Activated CD8-positive, alpha-beta memory T cell treated with anti-CD3 and anti-CD28 coated beads for 1 hour (primary cell): ENCODE measurements at places on chromosomes 1 and 21.

- DNase-seq: no peak
Observed at GRCh38 chr1:93595743-93596142, 85.9 kb downstream of the BCAR3 start.

DNA sequence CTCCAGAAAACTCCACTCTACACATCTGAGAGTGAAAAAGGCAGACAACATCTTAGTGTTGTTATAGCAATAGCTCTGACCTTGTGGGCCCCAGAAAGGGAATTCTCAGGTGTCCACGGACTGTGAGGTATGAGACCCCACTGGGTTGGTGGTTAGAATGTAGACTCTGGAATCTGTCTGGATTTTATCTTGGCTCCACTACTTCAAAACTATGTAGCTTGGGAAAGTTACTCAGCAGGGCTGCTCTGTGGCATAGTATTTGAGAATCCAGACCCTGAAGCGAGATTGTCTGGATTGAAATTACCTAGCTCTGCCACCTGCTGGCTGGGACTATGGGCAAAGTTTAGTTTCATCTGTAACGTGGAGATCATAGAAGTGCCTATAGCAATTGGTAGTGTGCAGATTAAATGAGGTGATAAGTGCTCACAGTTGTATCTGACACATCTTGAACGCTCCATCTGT lies 25.8 kb downstream of the PRDM2 start:
- DNase-seq: peak; percentile 40

DNA sequence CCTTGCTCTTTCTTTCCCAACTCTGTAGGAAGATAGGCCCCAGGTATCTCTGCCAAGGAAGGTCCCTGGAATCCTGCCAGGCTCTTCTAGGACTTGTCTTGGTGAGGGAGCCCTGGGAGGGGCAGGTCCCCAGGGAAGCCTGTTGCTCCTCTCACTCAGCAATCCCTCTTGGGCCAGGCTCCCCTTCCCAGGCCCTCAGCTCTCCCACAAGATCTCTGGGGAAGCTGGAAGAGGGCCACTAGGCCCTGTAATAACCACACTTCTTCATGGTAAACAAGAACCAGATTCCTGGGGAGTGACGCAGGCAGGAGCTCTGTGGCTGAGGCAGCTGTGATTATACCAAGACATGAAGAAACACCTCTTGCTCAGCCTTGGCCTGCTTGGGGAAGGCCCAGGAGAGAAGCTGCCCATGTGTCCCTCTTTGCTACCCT lies 9.9 kb upstream of the MAPKAPK2 start:
- DNase-seq: no peak

GRCh38 chr1:242745079-242745478 lies 220.6 kb upstream of the PLD5 start:
- no peak for DNase-seq

- DNase-seq: no peak
Observed at GRCh38 chr1:210922666-210923065, 211.3 kb downstream of the KCNH1 start.

DNA sequence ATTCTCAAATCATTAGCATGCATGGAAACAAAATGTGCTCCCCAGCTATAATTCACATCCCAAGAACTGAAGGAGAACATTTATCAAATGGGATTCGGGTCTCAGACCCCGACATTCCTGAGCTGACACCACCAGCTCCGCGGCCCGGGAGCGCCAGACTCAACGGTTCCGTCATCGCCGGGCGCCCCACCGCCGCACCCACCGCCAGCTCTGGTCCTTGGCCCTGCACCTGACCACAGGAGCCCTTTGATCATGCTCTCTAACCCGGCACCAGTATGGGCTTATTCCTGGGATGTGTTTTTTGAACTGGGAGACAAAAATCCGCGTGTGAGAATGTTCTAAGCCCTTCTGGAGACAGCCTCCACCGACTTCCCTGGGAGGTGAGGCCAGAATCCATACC lies 43.6 kb downstream of the HLCS start:
- DNase-seq: no peak

DNA sequence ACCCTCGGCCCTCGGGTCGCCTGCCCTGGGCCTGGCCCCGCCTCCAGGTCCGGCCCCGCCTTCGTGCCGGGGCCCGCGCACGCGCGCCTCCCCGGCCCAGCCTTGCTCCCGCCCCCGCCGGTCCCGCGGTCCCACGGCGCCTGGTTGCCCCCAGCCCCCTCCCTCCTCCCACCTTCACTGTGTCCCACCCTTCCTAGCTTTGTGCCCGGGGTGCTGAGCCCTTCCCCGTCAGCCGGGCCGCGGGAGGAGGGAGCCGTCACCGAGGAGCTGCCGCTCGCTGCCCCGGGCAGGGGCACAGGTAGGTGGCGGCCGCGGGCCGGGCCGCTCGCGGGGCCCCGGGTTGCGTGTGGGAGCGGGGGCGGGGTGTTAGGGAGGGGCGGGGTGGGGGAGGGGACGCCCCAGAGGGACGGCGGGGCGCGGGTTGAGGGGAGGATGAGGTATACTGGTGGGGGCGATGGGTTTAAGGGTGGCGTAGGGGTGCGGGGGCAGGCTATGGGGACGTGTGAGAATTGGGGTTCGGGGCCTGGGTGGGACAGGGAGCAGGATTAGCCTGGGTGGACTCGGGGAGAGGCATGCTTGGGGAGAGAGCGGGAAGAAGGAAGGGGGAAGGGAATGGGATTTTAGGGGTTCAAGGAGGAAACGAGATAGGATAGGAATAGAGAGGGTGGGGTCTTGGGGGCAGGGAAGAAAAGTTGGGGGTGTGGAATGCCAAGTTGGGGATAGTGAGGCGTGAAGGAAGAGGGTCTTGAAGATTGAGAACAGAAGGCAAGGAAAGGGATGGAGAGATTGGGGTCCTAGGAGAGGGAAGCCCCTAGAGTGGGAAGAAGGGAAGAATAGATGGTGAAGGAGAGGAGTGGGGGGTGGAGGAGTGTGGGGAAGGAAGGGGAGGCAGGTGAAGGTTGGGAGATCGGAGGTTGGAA lies at the start of gene LRRC42:
TSS of gene LRRC42 (plus strand) at position 99 of the 920 bp plus-strand sequence. CDS start 5,650 bp downstream, outside the sequence.
- no peak for DNase-seq

GRCh38 chr1:33599516-33600115 lies 127.2 kb downstream of the ZSCAN20 start:
- no peak for DNase-seq

GRCh38 chr21:37562920-37563640 lies 196.5 kb downstream of the DYRK1A start:
- DNase-seq: no peak

GRCh38 chr21:14838400-14838799 lies 226.4 kb downstream of the NRIP1 start:
- no peak for DNase-seq

DNA sequence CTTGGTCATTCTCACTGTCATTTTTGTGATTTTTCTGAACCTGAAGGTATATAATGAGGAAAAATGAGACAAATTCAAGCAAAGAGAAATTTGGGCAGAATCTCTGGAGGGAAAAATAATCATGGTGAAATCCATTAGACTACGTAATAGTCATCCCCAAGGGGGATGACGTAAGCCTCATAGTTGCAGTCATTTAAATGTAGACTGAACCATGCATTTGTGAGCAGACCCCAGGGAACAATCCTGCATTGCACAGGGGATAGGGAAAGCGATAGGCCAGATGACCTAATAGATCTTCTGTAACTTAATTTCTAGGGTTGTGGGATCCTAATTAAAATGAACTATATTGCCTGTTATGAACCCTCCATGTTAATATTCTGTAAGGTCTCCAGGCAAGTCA lies 167.4 kb upstream of the C1orf21 start:
- no peak for DNase-seq

DNA sequence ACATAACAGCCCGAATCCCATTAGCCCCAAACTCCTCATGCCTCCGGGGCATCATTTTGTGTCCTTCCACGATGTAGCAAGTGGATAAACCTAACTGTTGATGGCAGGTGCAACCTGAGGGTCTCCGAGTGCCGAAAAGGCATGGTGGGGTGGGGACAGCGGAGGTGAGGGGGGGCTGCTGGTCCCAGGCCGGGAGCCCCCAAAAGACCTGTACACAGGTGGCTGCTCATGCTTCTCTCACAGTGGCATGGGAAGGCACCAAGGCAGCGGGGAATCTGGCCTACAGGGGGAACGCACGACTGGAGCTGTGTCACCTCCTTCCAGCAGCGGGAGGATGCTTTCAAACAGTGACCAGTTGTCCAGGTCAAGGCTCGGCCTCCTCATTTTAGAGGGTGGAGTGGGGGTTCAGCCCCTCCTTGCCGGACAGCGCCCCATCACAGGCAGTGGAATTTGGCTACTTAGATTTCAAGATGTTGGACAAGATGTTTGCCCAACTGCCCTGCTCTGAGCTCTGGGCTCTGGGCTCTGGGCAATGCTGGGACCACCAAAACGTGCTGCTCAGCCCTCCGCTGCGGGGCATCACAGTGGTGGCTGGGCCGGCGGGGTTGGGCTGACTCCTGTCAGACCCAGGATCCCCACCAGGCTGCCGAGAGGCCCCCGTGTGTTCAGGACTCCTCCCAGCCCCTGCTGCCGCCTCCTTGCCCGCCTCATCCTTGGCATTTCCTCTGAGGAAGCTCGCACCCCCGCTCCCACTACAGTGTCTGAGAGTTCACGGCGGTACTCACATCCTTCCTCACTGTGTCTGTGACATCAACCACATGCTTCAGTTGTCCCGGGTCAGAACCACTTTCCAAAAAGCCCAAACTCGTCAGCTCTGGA lies 7.6 kb downstream of the DNMT3L start:
- DNase-seq: no peak

- DNase-seq: no peak
Observed at GRCh38 chr1:188169971-188170370, 1341.2 kb downstream of the PLA2G4A start.

- DNase-seq: no peak
Observed at GRCh38 chr1:55822891-55823290, 607.7 kb upstream of the USP24 start.
